ENCODE measurements at places on chromosomes 2 and 18. TPM values are rescaled to one million over a fixed set of nuclear protein-coding genes. Genes with fewer than 3 reads are reported as not detected.

PID1 gene
- total RNA-seq: 27.4 TPM

DSEL gene
- 17.6 TPM for total RNA-seq

ANKRD62 gene
- not detected for total RNA-seq

NOSTRIN gene
- total RNA-seq: 9.2 TPM

TMEM178A gene
- total RNA-seq: 5.7 TPM

PIEZO2 gene
- total RNA-seq: 47.2 TPM

CTAGE1 gene
- total RNA-seq: not detected

CELF4 gene
- 0.18 TPM for total RNA-seq

SKA1 gene
- 4.4 TPM for total RNA-seq

ALLC gene
- 0.09 TPM for total RNA-seq

FAM161A gene
- 5.3 TPM for total RNA-seq

REG1B gene
- total RNA-seq: not detected

ACOXL gene
- total RNA-seq: 0.09 TPM

CSRNP3 gene
- total RNA-seq: 15.6 TPM

RGPD3 gene
- 0.44 TPM for total RNA-seq

UPP2 gene
- total RNA-seq: not detected

LYPD1 gene
- total RNA-seq: 6.1 TPM

ITGA6 gene
- 88.6 TPM for total RNA-seq

C1QL2 gene
- total RNA-seq: not detected

MROH2A gene
- total RNA-seq: not detected

All from muscle of leg (tissue), 16 donors.